K562 (cell line): ENCODE measurements at places on chromosomes 12 and 14. TPM values are rescaled to one million over a fixed set of nuclear protein-coding genes. Genes with fewer than 3 reads are reported as not detected.
A peak's percentile ranks its signal among the peaks of the same experiment; 100 is the strongest.

DNA sequence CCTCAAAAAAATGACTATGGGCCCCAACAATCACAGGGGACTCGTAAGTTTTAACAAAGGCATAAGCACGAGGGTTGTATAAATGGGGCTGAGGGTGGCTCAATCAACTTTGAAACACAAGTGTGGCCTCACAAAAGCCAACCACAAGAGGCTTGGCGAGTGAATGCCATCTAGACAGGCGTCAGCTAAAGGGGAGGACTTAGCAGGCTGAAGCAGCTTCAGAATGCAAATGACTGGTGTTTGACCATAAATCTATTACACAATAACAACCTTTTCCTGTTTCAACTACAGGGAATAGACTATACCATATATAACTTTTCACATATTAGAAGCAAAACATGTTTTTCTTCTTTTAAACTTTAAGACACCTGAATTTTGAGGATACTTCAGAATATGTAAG is 777.9 kb downstream of the FSCB start:
- H3K4me1 ChIP-seq: no peaks in the 10 kb centered on the region
- H3K36me3 ChIP-seq: no peaks in the 10 kb centered on the region
- DNase-seq: no peak
- H3K4me3 ChIP-seq: no peak overlapping the region

DNA sequence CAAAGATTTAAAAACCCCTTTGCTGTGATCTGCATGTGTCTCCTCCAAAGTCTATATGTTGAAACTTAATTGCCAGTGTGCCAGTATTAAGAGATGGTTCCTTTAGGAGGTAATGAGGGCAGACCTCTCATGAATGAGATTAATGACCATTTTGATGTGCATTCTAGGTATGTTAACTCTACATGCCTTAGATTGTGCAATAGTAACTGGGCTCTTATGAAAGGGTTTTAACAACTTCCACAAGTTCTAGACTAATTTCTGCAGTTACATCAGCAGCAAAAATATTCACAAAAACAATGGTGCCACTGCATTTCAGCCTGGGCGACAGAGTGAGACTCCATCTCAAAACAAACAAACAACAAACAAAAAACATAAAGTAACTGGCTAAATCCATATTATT is 3.8 kb upstream of the TAS2R10 start:
- H3K4me3 ChIP-seq: no peak overlapping the region
- H3K27ac ChIP-seq: no peak overlapping the region
- H3K27me3 ChIP-seq: no peaks in the 10 kb centered on the region
- H3K36me3 ChIP-seq: no peaks in the 10 kb centered on the region
- no peaks in the 10 kb centered on the region for H3K4me1 ChIP-seq

DNA sequence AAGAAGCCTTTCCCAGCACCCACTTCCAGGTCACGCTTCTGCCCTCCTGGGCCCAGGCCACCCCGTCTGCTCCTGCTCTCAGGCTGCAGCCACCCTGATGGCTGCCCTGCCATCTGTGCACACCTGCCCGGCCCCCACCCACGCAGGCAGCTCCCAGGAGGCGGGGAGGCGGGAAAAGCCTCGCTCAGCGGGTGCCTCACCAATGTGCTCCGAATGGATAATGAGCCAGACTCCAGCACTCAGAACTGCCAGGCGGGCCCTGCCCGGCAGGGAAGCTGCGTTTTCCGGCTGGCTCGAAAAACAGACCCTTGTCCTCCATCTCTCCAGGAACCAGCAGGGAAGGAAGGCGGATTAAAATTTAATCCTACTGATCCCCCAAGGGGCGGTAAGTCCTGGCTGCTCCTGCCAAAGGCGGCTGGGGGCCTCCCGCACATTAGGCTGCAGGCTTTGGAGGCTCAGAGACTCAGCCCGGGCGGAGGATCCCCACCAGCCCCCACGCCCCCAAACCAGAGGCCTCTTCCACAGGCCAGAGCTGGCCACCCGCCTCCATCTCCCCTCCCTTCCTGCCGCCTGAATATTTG is 104.0 kb downstream of the NCOR2 start:
- no peaks in the 10 kb centered on the region for H3K4me1 ChIP-seq
- DNase-seq: no peak
- no peaks in the 10 kb centered on the region for H3K27me3 ChIP-seq
- no peak overlapping the region for H3K4me3 ChIP-seq
- no peak overlapping the region for H3K27ac ChIP-seq

- H3K36me3 ChIP-seq: peaks cover 6% of the 10 kb centered on the region; the same call in 2 of the 3 replicates
- H3K27me3 ChIP-seq: no peaks in the 10 kb centered on the region
- DNase-seq: peak; percentile 9
- H3K4me1 ChIP-seq: no peaks in the 10 kb centered on the region
Measured at GRCh38 chr12:22459838-22460490, 84.4 kb downstream of the C2CD5 start.

GRCh38 chr14:32472512-32473463 is 143.7 kb downstream of the AKAP6 start:
- H3K36me3 ChIP-seq: no peaks in the 10 kb centered on the region
- DNase-seq: no peak
- H3K27me3 ChIP-seq: peaks cover 5% of the 10 kb centered on the region; the same call in 1 of the 2 replicates
- no peaks in the 10 kb centered on the region for H3K4me1 ChIP-seq
- H3K27ac ChIP-seq: no peak overlapping the region

DNA sequence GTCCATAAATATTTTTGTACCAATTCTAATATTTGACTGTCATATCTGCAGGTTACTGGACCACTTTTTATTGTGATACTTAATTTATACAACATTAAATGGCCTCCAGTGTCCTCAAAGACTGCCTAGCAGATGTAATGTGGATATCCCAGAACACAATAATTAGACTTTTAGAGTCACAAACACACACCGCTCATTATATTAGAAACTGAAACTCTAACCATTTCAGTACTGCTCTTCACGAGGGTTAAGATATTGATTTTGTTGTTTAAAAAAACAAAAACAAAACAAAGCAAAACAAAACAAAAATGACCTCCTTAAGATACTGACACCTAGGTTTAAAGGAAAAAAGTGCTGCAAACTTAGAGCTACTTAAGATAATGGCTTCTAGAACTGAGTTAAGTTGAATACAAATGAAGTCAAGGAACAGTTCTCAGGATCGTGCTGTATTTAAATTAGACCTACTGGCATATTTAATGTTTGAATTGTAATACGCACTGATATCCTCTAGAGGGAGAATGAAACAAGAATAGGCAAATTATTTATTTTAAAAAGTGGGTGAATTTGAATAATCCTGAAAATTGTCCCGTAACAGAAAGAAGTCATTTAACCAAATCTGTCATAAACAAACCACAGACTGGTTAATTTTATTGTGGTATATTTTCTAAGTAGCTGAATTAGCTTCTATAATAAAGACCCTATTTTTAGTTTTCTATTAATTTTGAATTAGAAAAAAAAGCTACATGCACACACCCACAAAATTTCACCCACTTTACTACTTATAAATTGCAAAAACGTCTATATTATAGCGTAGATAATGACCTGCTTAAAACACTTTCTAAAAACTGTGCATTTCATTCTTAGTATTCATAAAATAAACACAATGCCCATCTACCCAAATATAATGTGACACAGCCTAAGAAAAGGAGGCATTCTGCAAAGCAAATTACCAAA is 395.2 kb upstream of the DCN start:
- no peaks in the 10 kb centered on the region for H3K4me1 ChIP-seq
- no peaks in the 10 kb centered on the region for H3K27me3 ChIP-seq
- H3K4me3 ChIP-seq: no peak overlapping the region
- peaks cover 3% of the 10 kb centered on the region; the same call in 2 of the 3 replicates for H3K36me3 ChIP-seq

DNA sequence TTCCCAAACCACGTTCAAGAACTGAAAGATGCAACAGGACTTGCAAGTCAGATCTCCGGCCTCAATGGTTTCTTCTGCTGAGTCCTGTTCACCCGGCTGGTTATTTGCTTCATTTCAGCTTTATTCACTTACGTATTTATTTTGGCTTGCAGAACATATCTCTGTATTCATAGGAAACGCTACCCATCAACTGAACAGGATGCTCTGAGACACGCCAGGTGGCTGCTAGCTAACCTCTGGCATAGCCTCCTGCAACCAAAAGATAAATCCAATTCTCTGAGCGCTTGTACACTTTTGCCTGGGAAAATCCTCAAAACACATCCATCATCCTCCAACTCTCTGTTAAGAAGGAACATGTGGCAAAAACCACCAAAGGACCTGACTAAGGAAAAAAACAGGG is 17.3 kb downstream of the MAP3K9 start:
- H3K27me3 ChIP-seq: peaks cover 12% of the 10 kb centered on the region; the same call in 1 of the 2 replicates
- no peak overlapping the region for H3K4me3 ChIP-seq
- H3K27ac ChIP-seq: no peak overlapping the region
- no peaks in the 10 kb centered on the region for H3K4me1 ChIP-seq

DNA sequence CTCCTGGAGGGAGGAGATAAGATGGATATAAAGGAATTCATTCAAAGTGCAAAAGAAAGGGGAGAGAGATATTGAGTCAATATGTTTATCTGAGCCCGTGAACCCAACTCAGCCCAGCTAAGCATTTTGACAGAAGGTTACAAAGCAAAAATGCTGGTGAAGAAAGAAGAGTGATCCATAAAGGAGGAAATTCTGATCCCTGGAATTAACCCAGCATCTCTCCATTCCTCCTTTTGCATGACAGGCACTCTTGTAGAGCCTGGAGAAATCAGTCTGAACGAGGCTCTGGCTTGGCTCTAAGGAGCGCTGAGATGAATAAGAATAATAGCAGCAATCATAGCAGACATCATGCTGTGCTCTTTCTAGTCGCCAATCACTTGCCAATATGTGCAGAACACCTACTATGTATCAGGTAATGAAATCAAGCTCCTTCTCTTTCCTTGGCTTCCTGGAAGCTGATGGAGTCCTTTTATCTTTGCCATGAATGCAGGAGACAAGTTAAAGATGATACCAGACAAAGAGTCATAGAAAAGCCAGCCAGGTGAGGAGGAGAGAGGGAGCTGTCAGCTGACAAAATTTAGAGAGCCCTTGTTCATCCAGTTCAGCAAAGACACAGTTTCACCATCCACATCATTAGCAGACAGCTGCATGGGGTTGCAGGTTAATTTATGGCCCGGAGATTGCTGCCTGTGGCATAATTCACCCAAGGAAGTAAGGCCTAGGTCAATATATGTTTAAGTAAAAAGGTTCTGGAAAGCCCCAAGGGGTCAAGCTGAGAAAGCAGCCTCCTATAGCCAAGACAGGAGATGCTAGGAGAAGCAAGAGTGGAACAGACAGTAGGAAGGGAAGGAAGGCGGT is 476.5 kb upstream of the TBX3 start:
- no peak for DNase-seq
- H3K4me1 ChIP-seq: no peaks in the 10 kb centered on the region
- H3K4me3 ChIP-seq: no peak overlapping the region
- H3K27me3 ChIP-seq: no peaks in the 10 kb centered on the region

GRCh38 chr12:58583940-58584339 is 336.4 kb downstream of the LRIG3 start:
- H3K27me3 ChIP-seq: no peaks in the 10 kb centered on the region
- no peaks in the 10 kb centered on the region for H3K4me1 ChIP-seq
- DNase-seq: no peak
- H3K36me3 ChIP-seq: no peaks in the 10 kb centered on the region
- H3K4me3 ChIP-seq: no peak overlapping the region

- H3K4me1 ChIP-seq: no peaks in the 10 kb centered on the region
- no peaks in the 10 kb centered on the region for H3K36me3 ChIP-seq
- DNase-seq: no peak
- no peak overlapping the region for H3K27ac ChIP-seq
- peaks cover 3% of the 10 kb centered on the region; the same call in 1 of the 3 replicates for H3K27me3 ChIP-seq
Measured at GRCh38 chr12:64039281-64039871, 182.7 kb downstream of the KICS2 start.

DNA sequence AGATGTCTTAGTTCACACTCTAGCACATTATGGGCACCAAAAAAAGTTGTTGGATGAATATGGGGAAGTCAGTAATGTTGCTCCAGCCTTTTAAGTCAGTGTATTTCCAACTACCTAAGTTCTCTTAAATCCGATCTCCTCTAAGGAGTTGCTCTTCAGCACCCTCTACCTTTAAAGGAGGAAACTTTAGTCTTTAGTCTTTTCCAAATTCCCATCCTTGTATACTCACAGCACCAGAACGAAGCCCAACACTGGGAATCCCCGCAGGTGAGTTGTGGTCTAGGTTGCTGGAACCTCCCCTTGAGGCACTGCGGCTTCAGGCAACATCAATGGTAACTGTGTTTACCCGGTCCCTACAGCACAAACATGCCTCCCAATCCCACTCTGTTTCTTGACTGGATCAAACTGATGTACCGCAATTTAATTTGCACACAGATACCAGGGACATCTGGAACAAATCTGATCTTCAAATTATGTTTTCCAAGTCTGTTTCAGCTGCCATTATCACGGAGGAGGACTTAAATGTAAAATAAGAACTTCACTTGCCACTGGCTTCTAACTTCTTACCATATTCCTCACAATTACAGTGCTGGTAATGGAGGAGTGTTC is 179.0 kb downstream of the FOXN3 start:
- no peak for DNase-seq
- H3K27ac ChIP-seq: no peak overlapping the region
- H3K4me1 ChIP-seq: no peaks in the 10 kb centered on the region
- no peak overlapping the region for H3K4me3 ChIP-seq
- H3K27me3 ChIP-seq: no peaks in the 10 kb centered on the region
- no peaks in the 10 kb centered on the region for H3K36me3 ChIP-seq

DNA sequence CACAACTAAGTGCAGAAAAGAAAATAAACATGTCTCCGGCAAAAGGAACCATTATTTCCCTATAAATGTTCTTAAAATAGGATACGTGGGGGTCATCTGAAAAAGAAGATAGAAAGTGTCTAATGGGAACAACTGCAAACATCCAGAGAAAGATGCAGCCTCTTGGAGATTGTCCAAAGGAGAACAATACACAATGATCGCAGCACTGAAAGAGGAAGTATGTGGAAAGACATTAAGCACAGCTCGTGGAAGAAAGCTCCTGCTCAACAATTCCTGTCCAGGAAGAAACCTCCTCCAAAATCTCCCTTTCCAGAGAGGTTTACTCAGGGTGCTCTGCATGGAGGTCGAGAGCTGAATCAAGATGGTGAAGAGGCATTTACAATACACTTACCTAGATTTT is 2.5 kb upstream of the LALBA start:
- DNase-seq: no peak
- 0 out of 2 replicates have a peak, but pooled peaks cover under 1% of the 10 kb centered on the region for H3K27me3 ChIP-seq
- no peak overlapping the region for H3K27ac ChIP-seq
- peaks cover 8% of the 10 kb centered on the region; the same call in 1 of the 3 replicates for H3K4me1 ChIP-seq

- no peaks in the 10 kb centered on the region for H3K36me3 ChIP-seq
- H3K27ac ChIP-seq: no peak overlapping the region
- H3K4me3 ChIP-seq: no peak overlapping the region
- DNase-seq: no peak
- no peaks in the 10 kb centered on the region for H3K27me3 ChIP-seq
- peaks cover 21% of the 10 kb centered on the region for H3K4me1 ChIP-seq
Measured at GRCh38 chr14:33356181-33356580, 417.5 kb downstream of the NPAS3 start.

PNMA1 gene
- 24.8 and 26.4 TPM in 2 replicates for total RNA-seq

SMIM41 gene
- not detected in 2 replicates for total RNA-seq

VASH1 gene
- total RNA-seq: 0.16 and 0.27 TPM in 2 replicates

PRB2 gene
- total RNA-seq: not detected in 2 replicates

HOTAIR gene
- not detected in 2 replicates for total RNA-seq
